Right ventricle myocardium superior (tissue), 1 donor: ENCODE measurements at places on chromosomes 12 and 14.

DNA sequence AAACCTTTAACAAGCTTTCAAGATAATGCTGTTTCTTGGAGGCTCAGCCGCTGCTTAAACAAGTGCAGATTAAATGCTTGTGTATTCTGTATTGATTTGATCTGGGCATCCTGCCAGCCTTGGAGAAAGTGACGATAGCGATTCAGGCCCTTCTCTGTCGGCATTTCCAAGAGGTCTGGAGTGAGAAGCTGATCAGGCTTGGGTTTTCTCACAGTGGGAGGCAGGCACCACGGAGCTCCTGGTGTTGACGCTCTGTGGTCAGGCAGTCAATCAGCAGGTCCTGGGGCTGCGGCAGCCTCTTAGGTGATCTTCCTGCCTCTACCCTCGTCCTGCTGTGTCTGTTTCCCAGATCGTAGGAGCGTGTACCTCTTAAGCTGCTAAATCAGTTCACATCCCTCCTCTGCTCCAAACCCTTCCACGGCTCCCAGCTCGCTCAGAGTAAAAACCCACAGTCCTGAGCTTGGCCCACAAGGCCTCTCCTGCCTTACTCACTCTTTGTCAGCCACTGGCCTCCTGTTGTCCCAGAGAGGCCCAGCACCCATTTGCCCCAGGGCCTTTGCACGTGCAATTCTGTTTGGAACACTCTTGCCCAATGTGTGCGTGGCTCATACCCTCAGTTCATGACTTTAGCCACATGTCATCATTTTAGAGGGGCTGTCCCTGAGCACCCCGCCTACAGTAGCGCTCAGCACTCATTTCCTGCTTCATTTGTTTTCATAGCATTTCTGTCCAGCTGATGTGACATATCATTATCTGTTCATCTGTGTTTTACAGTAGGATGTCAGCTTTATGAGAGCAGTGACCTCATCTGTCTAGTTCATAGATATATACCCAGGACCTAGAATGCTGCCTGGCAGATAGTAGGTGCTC, 155.4 kb downstream of the AACS start:
- DNase-seq = no peak

DNA sequence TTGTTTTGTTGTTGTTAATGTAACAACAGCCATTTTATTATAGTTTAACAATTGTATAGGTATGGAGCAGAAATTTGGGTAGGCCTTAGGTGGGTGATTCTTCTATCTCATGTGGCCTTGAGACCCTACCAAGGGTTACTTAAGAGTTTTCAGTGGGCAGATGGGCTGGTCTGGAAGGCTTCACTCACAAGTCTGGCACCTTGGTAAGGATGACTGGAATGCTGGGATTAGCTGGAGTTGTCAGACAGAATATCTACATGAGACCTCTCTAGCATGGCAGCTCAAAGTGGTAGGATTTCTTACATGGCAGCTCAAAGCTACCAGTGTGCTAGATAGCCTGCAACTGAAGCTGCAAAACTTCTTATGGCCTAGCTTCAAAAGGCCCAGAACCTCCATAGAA, 2.2 kb upstream of the MARS1 start:
- no peak for DNase-seq

DNA sequence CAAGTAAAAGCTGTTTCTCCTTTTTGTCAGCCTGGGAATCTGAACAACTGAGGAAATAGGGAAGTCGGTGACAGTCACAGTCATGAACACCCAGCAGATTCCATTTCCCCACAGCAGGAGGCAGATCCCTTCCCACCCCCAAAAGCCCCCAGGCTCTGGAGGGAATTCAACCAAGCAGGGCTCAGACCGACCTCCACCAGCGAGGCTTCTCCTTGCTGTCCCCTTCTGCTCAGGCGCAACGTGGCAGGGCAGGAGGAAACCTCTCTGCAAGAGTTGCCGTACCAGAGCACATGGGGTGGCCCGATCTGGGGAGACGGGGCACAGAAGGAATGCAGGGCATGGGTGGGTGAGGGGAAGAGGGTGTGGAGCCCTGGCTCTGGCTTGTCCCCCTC, 319 bp downstream of the GALNT6 start:
- DNase-seq = no peak

- no peak for DNase-seq
Observed at GRCh38 chr14:61524936-61525292, 170.4 kb upstream of the HIF1A start.

DNA sequence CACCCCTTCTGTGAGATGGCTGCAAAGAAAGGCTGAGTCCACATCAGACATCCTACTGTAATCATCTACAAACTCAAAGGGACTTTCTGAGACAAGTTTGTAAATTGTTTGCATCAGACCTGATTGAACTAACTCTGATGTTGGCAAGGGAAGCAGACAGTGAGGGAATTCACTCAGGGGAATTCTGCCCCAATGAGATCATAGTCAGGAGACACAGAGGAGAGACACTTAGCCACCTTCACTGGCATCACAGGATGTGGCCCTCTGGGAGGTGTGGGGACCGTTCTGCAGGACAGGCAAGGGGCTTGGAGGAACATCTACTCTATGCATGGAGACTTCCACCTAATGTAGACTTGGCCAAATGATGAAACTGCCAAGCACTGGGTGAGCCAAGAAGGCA, 70.7 kb upstream of the DDX11 start:
- DNase-seq = no peak

DNA sequence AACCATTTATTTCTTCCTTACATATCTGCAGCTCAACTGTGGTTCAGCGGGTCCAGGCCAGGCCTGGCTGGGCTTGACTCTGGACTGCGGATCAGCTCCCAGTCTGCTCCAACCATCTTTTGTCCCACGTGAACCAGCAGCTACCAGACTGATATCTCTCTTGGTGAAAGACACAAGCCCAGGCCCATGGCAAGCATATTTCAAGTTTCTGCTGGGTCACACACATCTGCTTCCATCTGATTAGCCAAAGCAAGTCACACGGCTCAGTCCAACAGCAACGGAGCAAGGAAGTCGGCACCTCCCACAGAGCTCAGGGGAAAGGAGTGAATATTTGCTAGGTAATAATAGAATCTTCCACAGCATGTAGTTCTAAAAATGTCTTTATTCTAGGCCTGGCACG, 24.7 kb upstream of the MARK3 start:
- DNase-seq = no peak

DNA sequence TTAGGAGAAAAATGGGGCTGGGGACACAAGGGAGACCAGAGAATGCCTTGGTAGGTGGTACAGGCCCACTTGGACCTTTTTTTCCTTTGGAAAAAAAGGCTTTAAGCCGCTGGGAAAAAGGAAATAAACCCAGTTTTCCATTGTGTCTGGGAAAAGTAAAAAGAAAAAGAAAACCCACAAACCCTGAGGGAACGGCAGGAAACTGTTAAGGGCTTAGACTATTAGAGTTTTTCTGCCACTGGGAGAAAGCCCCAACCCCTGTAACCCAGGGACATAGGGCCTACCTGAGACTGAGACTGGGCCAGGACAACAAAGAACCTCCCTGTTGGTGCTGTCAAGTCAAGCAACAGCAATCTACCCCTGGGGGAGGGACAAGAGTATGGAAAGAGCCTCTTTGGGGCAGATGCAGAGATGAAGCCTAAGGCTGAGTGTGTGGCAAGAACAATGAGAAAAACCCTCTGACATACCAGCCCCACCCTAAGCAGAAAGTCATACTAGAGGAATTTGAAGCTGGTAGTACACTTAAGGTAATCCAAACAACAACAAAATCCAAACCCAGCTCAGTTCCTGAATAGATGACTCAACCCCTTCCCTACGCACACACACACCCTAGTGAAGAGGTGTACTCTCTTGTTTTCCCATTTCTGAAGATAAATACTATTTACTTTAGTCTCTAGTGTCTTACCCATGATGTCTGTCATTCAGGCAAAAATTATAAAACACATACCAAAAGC, 22.8 kb downstream of the ATF1 start:
- DNase-seq = no peak

DNA sequence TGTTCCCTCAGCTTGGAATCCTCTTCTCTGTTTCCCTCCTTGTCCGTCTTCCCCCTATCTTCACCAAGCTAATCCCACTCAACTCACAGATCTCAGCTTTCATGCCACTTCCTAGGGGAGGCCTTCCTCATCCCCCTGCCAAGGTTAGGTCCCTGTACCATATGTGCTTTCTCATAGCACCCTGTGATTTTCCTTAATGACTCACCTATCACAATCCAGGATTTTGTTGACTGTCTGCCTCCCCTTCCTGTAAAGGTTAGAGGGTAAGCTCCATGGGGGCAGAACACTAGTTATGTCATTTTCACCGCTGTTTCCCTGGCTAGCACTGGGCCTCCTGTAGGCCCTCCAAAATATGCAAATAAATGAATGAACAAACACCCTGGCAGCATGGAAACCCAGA, 57.6 kb downstream of the CRADD start:
- no peak for DNase-seq

GRCh38 chr12:122985338-122986257, 5.1 kb downstream of the ARL6IP4 start:
- no peak for DNase-seq

DNA sequence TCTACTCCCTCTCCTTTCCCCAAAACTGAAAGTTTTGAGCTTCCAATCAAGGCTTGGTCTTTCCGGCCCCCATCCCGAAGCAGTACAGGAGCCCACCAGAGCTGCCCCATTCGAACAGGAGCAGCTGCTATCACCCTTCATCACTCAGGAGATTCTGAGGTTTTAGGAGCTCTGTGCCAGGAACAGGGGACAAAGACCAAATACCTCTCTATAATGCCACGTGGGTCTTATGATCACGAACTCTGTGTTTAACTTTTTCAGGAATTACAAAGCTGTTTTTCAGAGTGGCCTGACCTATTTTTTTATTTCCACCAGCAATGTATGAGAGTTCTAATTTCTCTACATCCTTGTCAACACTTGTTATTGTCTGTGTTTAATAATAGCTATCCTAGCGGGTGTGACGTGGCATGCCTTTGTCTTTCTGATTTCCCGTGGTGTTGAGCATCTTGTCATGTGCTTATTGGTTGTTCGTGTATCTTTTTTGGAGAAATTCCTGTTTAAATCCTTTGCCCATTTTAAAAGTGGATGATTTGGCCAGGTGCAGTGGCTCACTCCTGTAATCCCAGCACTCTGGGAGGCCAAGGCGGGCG, 21.7 kb downstream of the COA8 start:
- peak; percentile 10 for DNase-seq

GRCh38 chr12:84502907-84503787, 409.5 kb downstream of the SLC6A15 start:
- DNase-seq = no peak

DNA sequence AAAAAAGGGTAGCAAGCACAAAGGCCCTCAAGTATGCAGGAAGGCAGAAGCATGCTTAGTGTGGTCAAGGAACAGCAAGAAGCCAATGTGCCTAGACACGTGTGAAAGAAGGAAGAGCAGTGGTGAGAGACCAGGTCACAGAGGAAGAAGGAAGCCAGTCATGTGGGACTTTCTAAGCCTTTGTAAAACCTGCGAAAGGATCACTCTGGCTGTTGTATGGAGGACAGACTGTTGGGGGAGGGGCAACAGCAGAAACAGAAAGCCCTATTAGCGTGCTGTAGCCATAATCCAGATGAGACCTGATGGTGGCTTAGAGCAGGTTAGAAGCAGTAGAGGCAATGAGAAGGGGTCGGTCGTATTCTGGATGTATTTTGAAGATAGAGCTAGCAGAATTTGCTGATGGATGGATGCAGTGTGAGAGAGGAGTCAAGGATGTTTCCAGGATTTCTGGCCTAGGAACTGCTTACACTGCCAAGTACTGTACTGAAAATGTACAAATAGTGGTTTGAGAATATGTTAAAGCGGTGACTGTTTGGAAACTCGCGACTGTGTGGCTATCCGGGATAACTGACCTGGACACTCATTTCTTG, 5.7 kb upstream of the MLF2 start:
- no peak for DNase-seq

- no peak for DNase-seq
Observed at GRCh38 chr12:2082321-2082720, 29.5 kb downstream of the CACNA1C start.

DNA sequence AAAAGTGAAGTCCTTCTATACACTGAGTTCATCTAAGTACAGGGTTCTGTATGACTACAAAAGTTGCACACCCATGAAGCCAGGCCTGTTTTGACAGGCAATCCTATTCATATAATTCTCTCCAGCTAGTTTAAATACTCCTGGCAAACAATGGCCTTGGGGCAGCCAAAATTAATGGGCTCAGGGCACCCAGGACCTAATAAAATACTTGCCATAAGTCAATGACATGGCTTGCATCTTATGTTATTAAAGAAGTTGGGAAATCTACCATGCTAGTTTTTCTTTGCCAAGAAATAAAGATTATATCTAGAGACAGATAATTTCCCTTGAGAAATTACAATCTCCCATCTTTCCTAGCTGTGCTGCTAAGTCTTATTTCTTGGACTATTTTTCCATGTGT, 11.1 kb upstream of the TMTC1 start:
- DNase-seq = no peak

GRCh38 chr12:88802096-88802706, 221.9 kb upstream of the KITLG start:
- DNase-seq = no peak

GRCh38 chr14:50954811-50955372, 10.6 kb upstream of the PYGL start:
- DNase-seq = no peak

- no peak for DNase-seq
Observed at GRCh38 chr12:32181498-32182175, 75.0 kb downstream of the BICD1 start.

GRCh38 chr12:123465084-123465483, 7.1 kb downstream of the SNRNP35 start:
- no peak for DNase-seq

DNA sequence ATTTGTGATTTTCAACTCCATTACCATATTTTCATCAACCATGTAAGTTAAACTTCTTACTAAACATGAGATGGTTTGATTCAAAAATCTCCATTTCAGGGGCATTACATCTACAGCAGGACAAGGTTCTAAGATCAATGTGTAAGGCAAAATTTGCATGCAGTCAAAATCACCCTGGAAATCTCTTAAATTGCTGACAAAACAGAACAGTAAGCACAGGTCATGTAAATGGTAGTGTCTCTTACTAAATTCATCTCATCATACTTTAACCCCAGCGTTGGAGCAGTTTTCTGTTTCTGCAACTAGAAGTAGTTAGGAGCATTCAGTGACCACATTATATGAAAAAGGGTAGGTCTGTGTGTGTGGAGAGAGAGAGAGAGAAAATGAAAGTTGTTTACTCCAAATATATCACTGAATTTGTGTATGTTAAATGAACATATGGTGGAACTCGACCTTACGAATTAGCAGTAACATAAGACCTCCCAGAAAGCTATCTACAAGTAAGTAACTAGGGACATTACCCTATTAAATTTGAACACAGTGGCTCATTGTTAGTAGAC, 227.5 kb downstream of the SSPN start:
- no peak for DNase-seq

- no peak for DNase-seq
Observed at GRCh38 chr12:104314242-104314614, 10.7 kb downstream of the EID3 start.

DNA sequence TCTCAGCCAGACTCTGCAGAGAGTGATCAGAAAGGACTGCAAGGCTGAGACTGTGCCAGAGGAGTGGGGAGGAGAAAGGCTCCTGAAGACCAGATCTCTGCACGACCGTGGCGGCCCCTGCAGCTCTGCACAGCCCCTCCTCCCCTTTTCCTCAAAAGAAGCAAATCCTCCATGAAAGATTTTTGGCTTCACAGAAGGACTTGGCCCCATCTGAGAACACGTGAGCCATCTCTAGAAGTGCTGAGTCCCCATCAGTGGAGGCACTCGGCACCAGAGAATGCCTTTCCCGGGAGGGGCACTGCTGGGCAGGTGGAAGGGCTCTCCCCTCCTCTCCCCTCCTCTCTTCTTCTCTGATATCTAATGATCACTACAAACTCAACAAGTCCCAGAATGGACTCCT, 6.8 kb downstream of the FIGNL2 start:
- DNase-seq = no peak
